ENCODE measurements at places on chromosomes 4 and X. TPM values are rescaled to one million over a fixed set of nuclear protein-coding genes. Genes with fewer than 3 reads are reported as not detected.

INTU gene
- 1.3 TPM for total RNA-seq

NPY2R gene
- total RNA-seq: not detected

TCEAL5 gene
- not detected for total RNA-seq

DCAF8L2 gene
- not detected for total RNA-seq

PACRGL gene
- 14.9 TPM for total RNA-seq

ARL9 gene
- total RNA-seq: 0.05 TPM

FAM133A gene
- total RNA-seq: 0.82 TPM

Data from A549 treated with CpdA at 1 μM for 4 hours (cell line).